ENCODE measurements at places on chromosomes 4 and X. TPM values are rescaled to one million over a fixed set of nuclear protein-coding genes. Genes with fewer than 3 reads are reported as not detected.

- no peak overlapping the region for H3K4me3 ChIP-seq
- H3K27ac ChIP-seq = no peak overlapping the region
- peaks cover 34% of the 10 kb centered on the region for H3K36me3 ChIP-seq
- no peak for DNase-seq
Measured at GRCh38 chr4:153281476-153281875, 63.0 kb upstream of the MND1 start.

GRCh38 chr4:103207673-103208072 lies 9.5 kb upstream of the CENPE start:
- no peaks in the 10 kb centered on the region for H3K36me3 ChIP-seq
- DNase-seq = no peak
- no peaks in the 10 kb centered on the region for H3K27me3 ChIP-seq
- H3K4me3 ChIP-seq = no peak overlapping the region
- H3K4me1 ChIP-seq = no peaks in the 10 kb centered on the region

DNA sequence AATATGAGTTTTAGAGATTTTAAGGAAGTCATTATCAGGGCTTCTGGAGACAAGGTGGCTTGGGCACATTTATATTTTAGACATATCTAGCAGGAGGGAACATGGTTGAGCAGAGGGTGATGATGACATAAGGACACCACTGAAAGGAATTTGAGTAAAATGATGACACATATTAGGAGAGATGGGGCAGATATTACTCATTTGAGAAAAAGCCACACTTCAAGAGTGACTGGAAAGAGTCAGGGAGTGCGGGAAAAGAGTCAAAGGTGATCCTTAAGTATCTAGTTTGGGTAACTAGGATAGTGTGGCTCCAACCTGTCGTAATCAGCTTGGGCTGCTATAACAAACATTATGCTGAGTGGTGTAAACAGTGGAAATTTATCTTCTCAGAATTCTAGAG lies 377.7 kb downstream of the PACRGL start:
- no peak overlapping the region for H3K27ac ChIP-seq
- no peaks in the 10 kb centered on the region for H3K27me3 ChIP-seq
- no peak overlapping the region for H3K4me3 ChIP-seq

DNA sequence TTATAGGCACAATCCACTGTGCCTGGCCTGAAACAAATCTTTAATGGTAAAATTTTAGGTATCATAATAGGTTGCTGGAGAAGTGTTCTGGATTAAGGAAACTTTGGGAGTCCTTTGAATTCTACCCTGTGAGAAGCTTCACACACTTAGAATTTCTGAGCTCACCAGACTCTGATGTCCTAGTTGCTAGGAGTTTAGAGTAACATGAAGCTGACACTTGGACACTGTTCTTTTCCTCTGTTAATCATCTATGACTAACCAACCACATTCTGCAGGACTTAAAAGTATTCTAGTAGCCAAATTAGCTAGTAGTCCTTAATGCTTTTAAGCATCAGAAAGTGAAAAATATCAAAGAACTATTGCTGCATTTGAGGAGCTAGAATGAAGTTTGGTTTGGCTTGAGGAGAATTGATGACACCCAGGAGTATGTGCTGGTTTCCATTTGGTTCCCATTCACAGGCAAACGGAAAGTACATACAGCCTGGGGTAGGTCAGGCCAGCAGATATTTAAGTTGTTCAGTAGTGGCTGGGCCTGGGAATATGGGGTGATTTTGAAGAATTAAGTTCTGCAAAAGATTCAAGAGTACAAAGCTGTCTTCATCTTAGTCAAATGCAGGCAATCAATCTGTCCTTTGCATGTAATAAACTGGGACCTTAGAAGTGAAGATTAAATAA lies 38.8 kb upstream of the IGFBP7 start:
- H3K27me3 ChIP-seq = no peaks in the 10 kb centered on the region
- H3K4me1 ChIP-seq = no peaks in the 10 kb centered on the region
- H3K36me3 ChIP-seq = no peaks in the 10 kb centered on the region
- H3K4me3 ChIP-seq = no peak overlapping the region

DNA sequence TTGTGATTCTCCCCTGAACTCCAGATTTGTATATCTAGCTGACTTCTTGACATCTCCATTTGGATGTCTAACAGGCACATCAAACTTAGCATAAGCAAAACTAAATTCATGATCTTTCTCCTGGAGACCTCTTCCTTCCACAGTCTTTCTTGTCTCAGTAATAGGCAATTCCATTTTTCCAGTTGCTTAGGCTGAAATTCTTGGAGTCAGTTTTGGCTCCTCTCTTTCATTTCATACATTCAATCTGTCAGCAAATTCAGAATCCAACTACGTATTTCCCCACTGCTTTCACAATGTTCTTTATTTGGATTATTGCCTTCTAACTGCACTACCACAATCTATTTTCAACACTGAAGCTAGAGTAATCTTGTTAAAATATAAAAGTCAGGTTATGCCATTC lies 219.9 kb upstream of the GLRA2 start:
- H3K4me1 ChIP-seq = no peaks in the 10 kb centered on the region
- DNase-seq = no peak
- no peak overlapping the region for H3K27ac ChIP-seq
- no peaks in the 10 kb centered on the region for H3K27me3 ChIP-seq
- H3K4me3 ChIP-seq = no peak overlapping the region
- no peaks in the 10 kb centered on the region for H3K36me3 ChIP-seq

PDE6B gene
- 24.1 TPM for polyA plus RNA-seq

ZNF674 gene
- polyA plus RNA-seq = 7.8 TPM

GPAT3 gene
- 3.6 TPM for polyA plus RNA-seq
